Stimulated activated CD8-positive, alpha-beta memory T cell treated with anti-CD3 and anti-CD28 coated beads, Interleukin-12 subunit alpha, Interleukin-12 subunit beta, amount 100 ng/mL, for 1 hour (primary cell): ENCODE measurements at places on chromosomes 3 and 15.

DNA sequence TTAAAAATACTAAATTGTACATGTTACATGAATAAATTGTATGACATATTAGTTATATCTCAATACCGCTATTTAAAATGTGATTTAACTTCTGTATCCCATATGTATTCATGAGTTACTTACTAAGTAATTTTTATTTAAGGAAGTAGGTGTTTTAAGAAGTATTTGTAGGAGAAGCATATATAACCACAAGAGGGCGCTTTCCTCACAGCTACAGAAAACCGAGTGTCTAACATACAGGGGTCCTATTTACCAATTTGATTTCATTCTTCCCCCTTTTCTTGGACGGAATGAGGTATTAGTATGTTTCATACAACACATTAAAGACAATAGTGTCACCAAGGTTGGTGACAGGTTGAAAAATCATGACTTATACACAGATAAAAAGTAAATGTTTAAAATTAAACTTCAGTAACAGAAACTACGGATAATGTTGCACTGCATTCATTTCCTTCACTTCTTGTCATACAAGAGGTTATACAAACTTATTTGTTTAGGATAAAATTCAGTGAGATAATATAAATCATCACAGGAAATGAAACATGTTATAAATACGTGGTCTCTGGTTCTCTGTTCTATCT is 253.6 kb downstream of the MAGI1 start:
- no peak for DNase-seq

DNA sequence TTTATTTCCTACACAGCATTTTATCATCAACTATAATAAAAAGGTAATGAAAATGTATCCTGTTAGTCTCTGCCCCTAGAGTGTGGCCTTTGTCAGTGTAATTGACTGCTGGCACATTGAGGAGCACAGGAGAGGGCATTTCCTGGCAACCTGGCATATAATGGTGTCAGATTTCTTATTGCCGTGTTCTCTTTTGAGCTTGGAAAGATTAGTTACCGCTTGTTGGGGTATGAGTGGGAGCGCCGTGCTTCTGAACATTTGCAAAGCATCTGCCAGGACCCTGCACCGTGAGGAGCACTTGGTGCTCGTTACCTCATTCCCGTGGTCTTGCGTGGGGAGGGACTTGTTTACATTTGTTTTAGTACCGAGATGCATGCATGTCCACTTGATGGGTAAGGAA is 124.4 kb downstream of the PTPRG start:
- no peak for DNase-seq

- DNase-seq: no peak
Observed at GRCh38 chr15:59950603-59951388, 53.3 kb upstream of the FOXB1 start.

GRCh38 chr3:189772584-189772983 is 141.4 kb downstream of the TP63 start:
- DNase-seq: no peak

GRCh38 chr3:191070762-191071403 is 128.2 kb upstream of the OSTN start:
- no peak for DNase-seq

- DNase-seq: no peak
Observed at GRCh38 chr15:39376371-39376909, 204.4 kb upstream of the THBS1 start.
